ENCODE measurements at places on chromosomes 2 and 18.

DNA sequence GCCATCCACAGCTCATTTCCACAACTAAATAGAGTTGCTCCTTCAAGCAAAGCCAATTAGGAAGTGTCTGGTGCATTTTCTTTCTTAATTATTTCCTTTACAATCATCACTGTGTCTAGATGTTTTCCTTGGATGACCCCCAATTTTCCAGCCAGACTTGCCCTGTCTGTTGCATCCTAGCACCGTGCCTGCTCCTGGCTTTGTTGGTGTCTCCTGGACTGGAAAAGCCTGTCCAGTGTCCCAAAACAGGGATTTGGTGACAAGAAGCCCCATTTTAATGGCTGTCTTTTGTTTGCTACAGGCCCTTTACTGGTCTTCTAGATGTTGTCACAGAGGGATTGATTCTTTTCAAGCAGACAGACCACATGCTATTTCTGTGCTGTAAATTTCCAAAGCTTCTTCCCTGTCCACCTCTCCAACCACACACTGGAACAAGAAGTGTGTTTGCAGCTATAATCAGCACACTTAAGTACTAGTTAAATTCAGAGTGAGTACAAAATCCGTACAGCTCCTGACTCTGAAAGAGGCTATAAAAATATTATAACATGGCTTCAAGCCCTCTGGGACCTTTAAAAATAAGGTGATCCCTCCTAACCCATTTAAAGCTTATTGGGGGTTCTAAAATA is 38.4 kb downstream of the RNF144A start:
- DNase-seq: no peak

DNA sequence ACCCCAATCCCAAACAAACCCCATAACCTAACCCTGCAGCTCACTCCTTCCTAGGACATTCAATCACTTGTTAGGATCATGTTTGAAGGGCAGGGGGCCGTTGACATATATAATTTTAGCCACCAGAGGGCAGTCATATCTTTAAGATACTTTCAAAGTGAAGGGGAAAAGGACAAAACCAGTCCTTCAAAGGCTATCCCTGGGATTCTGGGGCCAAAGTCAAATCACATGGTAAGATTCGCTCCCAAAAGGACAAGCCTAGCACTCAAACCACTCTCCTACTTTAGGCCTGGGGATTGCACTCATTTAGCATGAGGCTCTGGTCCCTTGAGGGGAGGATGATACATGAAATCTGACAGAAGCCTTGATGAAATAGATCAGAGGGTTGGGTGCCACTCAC is 44.6 kb downstream of the HAUS1 start:
- DNase-seq: peak; percentile 70

GRCh38 chr2:24972315-24972961 is 683 bp upstream of the DNAJC27 start:
- peak; percentile 60 for DNase-seq

- DNase-seq: no peak
Observed at GRCh38 chr2:66866331-66867062, 431.6 kb downstream of the MEIS1 start.

- no peak for DNase-seq
Observed at GRCh38 chr2:39183673-39184072, 60.1 kb downstream of the CDKL4 start.

GRCh38 chr2:127086990-127087790 is 19.8 kb downstream of the BIN1 start:
- DNase-seq: no peak

GRCh38 chr2:8525236-8525581 is 156.6 kb upstream of the ID2 start:
- DNase-seq: no peak
